Hematopoietic multipotent progenitor cell treated with erythropoietin and hydrocortisone succinate and interleukin-3 and kit ligand, for 8 days (in vitro differentiated cells): ENCODE measurements at places on chromosomes 11 and 22.
A peak's percentile ranks its signal among the peaks of the same experiment; 100 is the strongest.

GRCh38 chr11:77051511-77051910, 15.3 kb upstream of the CAPN5 start:
- no peak for DNase-seq

GRCh38 chr11:35337136-35337913, 82.0 kb downstream of the SLC1A2 start:
- DNase-seq, result no peak

GRCh38 chr11:128627666-128628324, 40.4 kb upstream of the ETS1 start:
- DNase-seq, result no peak

DNA sequence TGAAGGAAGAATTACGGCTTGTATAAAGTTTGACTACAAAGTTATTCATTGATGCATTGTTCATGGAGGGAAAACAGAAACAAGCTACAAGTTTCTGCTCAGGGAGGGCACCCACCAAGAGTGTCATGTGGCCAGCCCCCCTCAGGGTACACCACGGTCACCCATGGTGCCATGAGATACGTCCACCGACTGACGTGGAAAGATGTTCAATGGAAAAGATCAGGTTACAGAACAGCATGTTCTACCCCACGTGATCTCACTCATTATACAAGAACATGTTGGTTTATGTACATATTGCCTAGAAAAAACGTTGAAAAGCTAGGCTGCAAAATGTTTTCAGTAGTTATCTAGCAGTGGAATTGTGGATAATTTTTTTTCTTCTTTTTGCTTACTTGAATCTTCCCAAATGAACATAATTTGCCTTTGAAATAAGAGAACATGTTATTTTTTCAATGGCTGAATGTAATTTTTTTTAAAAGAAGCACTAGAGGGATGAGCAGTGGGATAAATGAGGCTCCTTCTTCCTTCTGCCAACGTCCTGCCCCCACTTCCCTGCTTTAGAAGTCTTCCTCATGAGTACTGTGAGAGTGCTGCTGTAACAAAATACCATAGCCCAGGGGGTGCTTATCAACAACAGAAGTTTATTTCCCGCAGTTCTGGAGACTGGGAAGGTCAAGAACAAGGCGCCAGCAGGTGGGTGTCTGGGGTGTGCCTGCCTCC, 22.5 kb downstream of the RCN1 start:
- DNase-seq, result no peak

DNA sequence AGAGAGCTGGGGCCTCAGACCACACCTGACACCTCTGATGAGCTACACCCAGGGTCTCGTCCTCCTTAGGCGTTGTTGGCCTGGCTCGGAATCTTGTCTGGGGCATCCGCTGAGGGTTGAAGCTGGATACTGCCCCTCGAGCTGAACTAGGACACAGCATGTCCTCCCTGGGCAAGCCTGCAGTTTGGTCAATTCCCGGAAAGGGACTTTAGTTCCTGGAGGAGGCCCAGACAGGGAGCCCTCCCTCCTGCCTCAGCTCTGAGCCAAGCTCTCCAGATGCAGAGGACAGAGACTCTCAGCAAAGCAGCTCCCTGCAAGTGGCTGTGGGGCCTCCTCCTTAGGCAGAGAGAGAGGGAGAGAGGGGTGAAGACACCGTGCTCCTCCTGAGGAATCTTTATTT, 4.9 kb downstream of the APOL3 start:
- DNase-seq, result peak; percentile 66

DNA sequence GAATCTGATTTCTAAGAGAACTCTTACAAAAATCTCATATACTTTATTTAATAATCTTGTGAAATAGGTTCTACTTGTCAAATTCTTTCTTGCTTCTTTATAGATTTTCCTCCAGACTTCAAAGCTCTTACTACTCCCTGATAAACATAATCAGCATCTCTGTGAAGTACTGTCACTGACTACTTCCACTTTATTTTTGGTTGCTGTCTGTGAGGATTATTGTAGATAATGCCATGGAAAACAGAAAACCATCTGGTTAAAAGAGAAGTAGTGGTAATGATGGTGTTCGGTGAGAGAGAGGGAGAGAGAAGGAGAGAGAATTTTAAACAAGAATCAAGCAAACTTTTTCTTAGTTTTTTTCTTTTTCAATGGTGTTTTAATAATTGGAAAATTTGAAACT, 152.3 kb downstream of the TMEM135 start:
- DNase-seq, result peak; percentile 53

- DNase-seq, result peak; percentile 82
Measured at GRCh38 chr11:35030716-35031213, 108.2 kb upstream of the CD44 start.

GRCh38 chr22:27740202-27740748, 61.3 kb downstream of the MN1 start:
- no peak for DNase-seq
